ENCODE measurements at places on chromosomes 5 and 9.

GRCh38 chr9:121700165-121700831 lies 48.9 kb downstream of the DAB2IP start:
- DNase-seq: no peak

DNA sequence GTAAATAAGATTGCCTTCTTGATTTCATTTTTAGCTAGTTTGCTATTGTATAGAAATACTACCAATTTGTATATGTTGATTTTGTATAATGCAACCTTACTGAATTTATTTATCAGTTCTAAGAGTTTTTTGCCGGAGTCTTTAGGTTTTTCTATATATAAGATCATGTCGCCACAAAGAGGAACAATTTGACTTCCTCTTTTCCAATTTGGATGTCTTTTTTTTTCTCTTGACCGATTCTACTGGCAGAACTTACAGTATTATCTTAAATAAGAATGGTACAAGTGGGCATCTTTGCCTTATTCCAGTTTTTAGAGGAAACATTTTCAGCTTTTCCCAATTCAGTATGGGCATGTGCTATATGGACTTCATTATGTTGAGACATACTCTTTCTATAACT lies 624.7 kb upstream of the ACO1 start:
- no peak for DNase-seq

GRCh38 chr5:137134920-137135532 lies 364.1 kb downstream of the SPOCK1 start:
- no peak for DNase-seq

- DNase-seq: no peak
Measured at GRCh38 chr9:114084282-114085073, 6.4 kb upstream of the AMBP start.

- DNase-seq: no peak
Measured at GRCh38 chr5:73022471-73023169, 66.8 kb downstream of the FCHO2 start.

GRCh38 chr9:7333719-7334118 lies 465.9 kb downstream of the DMAC1 start:
- DNase-seq: no peak

GRCh38 chr5:93503598-93504067 lies 77.4 kb downstream of the NR2F1-AS1 start:
- no peak for DNase-seq

- DNase-seq: no peak
Measured at GRCh38 chr9:90600029-90600428, 42.6 kb downstream of the DIRAS2 start.

DNA sequence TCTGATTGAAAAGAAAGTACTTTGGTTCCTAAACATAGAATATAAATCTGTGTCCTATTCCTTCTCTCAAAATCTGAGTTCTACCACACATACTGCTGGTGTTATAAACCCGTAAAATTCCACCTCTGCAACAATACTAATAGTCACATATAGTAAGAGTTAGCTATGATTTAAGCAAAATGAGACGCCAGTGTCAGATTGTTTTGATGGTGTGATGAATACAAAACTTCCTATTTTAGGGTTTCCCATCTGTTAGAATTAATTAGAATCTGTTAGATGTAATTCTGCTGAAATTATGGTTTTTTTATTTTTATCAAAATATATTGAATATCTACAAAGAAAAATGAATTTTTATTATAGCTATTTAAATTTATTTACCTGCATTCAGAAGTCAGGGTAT lies 26.7 kb downstream of the ARSK start:
- no peak for DNase-seq

DNA sequence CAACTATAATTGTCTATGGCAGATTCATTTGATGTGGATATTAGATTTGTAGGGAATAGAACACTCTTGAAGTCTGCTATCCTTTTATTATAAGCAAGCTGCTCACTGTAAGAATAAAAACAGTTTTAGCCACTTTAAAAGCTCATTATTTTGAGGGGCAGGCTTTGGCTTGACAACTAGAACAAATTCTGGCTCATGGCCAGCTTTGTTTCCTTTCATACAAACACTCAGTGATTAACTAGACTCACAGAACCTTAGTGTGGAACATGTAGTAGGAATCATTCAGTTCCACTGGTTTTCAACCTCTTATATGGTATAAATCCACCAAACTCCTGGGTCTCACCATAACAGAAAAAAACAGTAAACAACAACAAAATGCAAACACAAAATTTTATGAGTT lies 27.4 kb upstream of the CEP120 start:
- no peak for DNase-seq

GRCh38 chr5:136910625-136911024 lies 545.3 kb upstream of the TRPC7 start:
- no peak for DNase-seq

GRCh38 chr5:98641671-98642070 lies 131.8 kb upstream of the RGMB start:
- DNase-seq: no peak

- no peak for DNase-seq
Measured at GRCh38 chr5:37248421-37248969, 681 bp downstream of the CPLANE1 start.

DNA sequence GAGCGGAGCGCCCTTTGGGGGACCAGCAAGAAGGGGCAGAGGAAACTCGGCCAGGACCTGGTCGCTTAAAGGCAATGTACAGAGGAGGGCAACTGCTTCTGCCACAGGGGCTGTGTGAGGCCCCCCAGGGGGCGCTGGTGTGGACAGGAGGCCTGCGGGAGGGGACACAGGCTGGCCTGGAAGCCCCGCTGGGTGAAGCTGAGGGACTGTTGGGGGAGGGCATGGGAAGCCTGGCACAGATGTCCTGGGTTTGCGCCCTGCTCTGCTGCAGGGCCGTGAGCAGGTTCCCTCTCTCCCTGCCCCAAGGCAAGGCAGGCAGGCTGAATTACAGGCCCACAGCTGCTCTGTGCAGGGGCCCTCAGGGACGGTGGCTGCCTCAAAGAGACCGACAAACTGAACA lies 5.4 kb downstream of the MED22 start:
- no peak for DNase-seq

- no peak for DNase-seq
Measured at GRCh38 chr5:165497707-165498106, 1992.3 kb downstream of the MAT2B start.

- DNase-seq: no peak
Measured at GRCh38 chr9:77826621-77827020, 178.5 kb upstream of the GNA14 start.

DNA sequence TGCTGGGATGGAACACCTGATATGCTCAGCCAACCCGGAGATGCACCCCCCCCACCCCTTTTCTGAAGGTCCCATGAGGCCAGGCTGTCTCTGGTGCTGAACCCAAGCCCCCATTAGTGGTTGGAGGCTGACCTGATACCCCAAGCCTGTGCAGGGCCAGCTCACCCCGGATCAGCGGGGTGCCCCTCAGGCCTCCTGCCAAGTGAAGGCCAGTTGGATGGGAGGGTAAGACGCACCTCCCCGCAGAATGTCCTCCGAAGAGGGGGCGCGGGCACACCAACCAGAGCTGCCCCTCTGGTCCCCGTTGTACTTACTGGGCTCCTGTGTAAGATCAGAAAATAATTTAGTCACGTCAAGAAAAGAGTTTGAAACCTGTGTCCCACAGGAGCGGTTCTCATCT lies 76.8 kb upstream of the OTULINL start:
- DNase-seq: no peak

GRCh38 chr5:121634946-121635345 lies 216.7 kb upstream of the FTMT start:
- no peak for DNase-seq

GRCh38 chr5:54902791-54903473 lies 82.5 kb downstream of the ESM1 start:
- peak; percentile 22 for DNase-seq

GRCh38 chr5:162842727-162843126 lies 594.7 kb upstream of the CCNG1 start:
- no peak for DNase-seq

- no peak for DNase-seq
Measured at GRCh38 chr5:61401726-61402125, 69.7 kb downstream of the ZSWIM6 start.

DNA sequence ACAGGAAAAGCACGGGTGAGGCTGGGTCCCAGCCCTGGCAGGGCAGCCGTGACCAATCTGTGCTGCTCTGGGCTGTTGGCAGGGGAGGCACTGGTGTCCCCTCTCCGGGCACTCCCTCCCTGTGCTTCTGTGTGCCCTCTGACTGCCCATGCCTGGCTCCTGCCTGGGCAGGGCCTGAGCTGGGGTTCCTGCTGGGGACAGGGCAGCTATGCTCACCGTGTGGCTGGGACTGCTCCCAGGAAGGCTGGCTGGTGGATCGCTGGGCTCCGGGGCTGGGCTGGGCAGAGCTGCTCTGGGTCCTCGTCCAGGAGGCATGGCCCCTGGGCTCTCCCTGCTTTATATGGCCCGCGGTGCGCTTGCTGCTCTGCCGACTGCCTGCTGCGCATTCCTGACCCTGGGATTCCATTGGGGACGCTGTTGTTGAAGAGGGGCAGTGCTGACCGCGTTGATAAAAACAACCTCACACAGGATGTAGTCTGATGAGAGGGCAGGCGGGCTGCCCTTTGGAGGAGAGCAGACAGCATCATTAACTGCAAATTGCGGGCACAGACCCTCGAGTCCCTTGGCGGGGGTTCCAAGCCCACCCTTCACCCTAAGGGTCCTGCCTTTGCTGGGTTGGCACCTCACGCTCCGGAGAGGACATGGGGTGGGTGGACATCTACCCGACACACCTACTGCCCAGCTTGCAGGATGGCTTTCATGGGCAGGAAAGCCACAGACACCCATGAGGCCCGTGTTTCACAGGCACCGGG lies 955 bp downstream of the QRFP start:
- DNase-seq: no peak

GRCh38 chr9:93072383-93072795 lies 13.9 kb downstream of the SUSD3 start:
- DNase-seq: no peak

DNA sequence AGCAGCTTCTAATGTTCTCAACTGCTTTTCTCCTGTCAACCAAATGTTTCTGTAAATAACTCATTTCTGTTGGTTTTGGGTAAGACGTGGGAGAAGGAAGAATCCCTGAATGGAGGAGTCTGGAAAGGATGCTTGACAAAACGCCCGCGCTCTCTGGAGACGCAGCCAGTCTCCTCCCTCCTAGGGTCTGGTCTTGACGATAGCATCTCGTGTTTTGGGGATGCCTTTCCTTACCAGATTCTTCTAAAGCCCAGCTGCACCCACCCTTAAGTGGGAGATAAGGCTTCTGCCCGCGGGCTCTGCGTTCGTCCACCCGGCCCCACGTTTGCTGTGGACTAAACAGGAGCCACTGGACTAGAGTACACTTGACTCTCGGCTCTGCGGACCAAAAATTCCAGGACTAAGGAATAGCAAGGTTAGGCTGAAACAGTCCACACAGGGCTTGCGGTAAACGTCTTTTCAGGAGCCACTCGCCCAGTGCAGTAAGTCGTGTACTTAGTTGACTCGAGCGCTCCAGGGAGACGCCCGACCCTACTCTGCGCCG lies 491 bp upstream of the CTSL start:
- DNase-seq: no peak

GRCh38 chr5:178423901-178424809 lies 166.0 kb downstream of the COL23A1 start:
- no peak for DNase-seq

DNA sequence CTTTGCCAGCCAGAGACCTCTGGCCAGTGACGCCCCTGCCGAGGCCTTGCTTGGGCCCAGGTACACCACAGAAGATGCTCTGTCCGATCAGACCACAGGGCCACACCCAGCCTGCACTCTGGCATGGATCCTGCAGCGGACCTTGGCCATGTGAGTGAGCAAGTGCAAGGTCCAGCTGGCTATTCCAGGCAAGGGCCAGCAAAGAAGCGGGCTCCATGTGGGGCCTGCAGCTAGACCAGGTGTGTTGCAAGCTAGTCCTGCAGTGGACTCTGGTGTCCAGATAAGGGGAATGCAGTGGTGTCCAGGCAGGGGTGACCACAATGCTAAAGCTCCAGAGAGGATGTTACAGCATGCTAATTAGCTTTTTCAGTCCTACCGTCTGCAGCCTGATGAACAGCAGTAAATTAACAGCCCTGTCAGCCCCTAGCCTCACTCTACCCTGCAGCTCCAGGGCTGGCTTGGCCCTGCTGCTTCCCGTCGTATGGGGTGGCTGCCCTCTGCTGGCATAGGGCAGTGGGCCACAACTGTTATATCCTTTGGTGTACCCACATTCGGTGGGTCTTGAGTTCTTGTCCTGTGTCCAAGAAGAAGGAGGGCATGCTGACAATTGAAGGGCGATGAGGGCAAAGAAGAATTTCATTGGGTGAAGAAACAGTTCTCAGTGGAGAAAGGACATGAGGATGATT lies 284.5 kb upstream of the POU5F2 start:
- DNase-seq: no peak

GRCh38 chr5:44332285-44332971 lies 56.8 kb downstream of the FGF10 start:
- peak; percentile 7 for DNase-seq

- DNase-seq: no peak
Measured at GRCh38 chr9:114988962-114989599, 58.7 kb upstream of the TNFSF8 start.

GRCh38 chr5:132446621-132447020 lies 44.0 kb downstream of the IRF1 start:
- DNase-seq: no peak

GRCh38 chr5:128708841-128709240 lies 170.8 kb upstream of the FBN2 start:
- DNase-seq: no peak

DNA sequence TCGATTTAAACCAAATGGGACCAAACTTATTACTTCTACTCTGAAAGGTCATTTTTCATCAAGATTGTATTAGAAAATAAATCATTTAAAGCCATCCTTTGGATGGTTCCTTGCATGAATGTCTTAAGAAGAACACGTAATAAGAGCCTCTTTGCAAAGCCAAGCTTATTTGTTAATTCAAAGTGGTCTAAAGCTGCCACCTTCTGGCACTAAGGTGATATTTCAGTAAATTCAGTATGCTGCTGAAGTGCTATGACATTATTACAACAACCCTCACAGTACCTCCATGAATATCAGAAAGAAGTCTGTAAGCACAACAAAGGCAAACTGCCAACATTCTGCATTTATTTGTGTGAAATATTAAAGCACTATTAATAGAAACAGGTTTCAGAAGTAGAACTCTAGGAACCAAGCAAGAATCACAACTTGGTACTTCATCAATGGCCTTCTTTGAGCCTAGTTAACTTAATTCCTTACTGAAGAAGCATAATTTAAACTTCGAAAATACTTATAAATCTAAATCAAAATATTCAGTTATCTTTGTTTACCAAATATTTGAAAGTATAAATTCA lies 53.1 kb upstream of the TYRP1 start:
- no peak for DNase-seq

- DNase-seq: no peak
Measured at GRCh38 chr9:5269249-5269715, 35.2 kb downstream of the RLN2 start.
